ENCODE measurements at places on chromosomes 3 and 15.
A peak's percentile ranks its signal among the peaks of the same experiment; 100 is the strongest.

- no peak for DNase-seq
These were observed 211.8 kb downstream of the MCTP2 start for GRCh38 chr15:94443186-94443585.

DNA sequence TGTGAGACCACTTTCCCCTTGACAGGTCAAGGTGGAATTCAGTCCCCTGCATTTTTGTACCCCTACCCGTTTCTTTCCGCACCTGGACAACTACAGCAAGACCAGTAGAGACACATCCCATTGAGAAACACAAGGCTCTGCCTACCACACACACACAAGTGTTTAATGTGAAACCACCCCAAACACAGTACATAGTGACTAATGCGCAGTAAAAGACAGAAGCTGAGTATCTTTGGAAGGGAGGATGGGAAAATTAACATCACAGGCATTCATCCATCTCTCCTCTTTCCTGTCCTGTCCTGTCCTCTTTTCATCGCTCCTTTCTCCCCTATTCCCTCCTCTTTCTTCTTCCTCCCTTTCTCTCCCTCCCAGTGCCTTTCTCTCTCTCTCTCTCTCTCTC is 64.8 kb downstream of the SCN11A start:
- no peak for DNase-seq

- DNase-seq: peak; percentile 32
These were observed 181.0 kb downstream of the ATG7 start for GRCh38 chr3:11452885-11453847.

DNA sequence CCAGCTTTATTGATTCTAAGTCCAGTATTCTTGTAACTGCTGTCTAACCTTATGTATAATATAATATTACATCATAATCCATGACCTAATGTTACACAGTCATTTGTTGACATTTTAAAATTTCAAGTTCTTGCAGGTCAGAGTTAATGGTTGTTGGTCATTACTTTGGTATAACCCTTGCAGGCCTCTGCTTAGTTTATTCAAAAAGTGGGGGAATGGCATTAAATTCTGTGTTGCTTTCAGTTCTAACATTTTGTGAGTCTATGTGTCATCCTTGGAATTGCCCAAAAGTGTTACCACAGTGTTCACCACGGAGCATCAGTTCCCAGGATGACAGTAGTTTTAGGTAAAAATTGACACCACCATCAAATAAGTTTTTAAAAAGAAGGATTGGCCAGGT is 174.8 kb upstream of the BCL6 start:
- no peak for DNase-seq

GRCh38 chr3:31534065-31534425 is 1.3 kb downstream of the STT3B start:
- DNase-seq: peak; percentile 19

DNA sequence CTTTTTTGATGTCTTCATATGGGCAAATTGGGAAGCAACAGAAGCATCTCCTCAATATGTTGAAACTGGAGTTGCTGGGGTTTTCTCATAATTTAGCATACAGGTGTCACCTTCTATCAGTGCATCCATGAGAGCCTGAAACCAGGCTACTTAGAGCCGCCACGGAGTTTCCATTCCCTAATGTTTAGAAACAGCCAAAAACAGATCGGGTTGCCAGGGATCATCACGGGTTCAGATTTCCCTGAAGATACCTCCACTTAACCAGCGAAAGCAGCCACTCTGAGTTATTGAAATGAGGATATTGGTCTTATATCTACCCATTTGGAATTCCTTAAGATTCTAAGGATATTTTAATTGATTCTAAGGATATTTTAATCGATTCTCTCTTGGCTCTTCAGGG is 14.5 kb downstream of the TERB2 start:
- DNase-seq: no peak

- DNase-seq: peak; percentile 83
These were observed 788 bp upstream of the WDR73 start for GRCh38 chr15:84654689-84655453.

DNA sequence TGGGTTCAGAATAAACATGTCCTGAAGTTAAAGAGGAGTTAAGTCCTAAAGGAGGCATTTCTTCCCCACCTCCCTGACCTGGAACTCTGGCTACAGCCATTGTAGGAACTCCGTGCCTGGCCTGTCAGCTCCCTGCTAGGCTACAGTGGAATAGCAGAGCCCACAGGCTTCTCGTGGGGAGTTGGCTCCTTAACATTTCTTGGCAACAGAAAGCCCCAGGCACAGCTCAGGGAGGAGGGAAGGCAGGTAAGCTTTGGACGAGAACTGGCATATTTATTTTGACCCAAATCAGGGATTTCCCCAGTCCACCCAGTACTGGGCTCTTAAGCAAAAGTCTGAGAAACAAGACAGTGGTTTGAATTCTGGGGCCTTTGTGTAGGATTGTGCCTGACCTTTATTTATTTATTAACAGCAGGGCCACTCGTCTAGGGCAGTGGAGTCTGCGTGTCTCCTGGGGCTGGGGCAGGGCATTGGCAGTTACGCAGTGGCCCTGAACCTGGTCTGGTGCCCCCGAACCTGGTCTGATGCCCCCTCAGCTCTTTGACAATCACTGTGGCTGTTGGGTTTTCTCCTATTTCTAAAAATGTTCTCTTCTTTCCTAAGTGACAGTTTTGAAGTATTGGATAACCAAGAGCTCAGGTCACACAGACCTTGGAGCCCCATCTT is 7.9 kb upstream of the ISG20 start:
- DNase-seq: no peak

DNA sequence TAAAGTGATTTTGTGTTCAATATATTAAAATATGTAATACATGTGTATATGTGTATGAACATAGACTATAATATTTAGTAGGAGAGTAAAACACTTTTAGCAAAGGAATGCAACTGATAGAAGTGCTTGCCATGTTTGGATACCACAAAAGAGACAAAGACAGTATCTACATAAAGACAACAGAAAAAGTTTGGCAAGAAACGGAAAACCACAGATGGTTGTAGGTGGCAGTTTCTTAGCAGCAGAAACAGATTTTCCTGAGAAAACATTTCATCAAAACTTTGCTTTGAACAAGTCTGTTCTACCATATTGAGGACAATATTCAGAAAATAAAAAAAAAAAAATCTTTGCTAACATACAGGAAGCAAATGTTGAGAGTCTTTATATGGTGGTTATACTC is 1560.4 kb upstream of the GBE1 start:
- no peak for DNase-seq

Measured in ACHN (cell line).